Prostate gland (tissue), 2 donors: ENCODE measurements at places on chromosomes 3 and 15. TPM values are rescaled to one million over a fixed set of nuclear protein-coding genes. Genes with fewer than 3 reads are reported as not detected.

GPR160 gene
- total RNA-seq: 88.9 TPM

DNA sequence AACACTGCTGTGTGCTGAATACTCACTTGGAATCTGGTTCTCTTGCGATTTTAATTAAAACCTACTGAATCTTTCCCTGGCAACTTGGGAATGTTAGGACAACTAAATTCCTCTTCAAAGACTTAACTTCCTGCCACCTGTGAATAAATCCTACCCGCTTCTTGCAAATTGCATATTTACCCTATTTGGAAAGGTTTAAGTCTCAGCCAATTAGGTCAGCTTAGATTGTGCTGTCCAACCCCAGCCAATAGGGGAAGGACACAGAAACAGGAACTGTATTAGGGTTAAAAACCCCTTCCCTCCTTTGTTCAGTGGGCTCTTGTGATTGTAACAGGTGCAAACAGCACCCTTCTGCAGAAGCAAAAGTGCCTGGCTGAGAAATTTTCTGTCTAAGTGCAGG, 38.6 kb upstream of the FSTL1 start:
- DNase-seq: no peak

AMT gene
- 8.9 TPM for total RNA-seq

DNA sequence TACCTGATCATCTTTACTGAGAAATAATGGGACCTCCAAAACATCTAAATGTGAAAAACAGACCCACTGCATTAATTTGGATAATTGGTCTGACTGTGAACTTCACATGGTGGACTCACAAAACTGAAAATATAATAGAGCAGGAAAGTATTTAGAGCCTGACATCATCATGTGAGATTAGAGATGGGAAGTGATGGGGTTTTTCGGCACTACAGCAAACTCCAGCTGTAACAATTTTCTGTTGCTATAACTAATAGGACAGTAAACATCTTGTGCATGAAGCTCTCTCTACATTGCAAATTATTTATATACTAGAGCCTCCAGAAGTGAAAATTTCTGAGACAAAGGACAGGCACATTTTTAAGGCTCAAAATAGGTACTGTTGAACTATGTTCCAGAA, 32.2 kb downstream of the VEPH1 start:
- no peak for DNase-seq

GRCh38 chr3:12286504-12286903, 2.4 kb upstream of the PPARG start:
- no peak for DNase-seq

SUCNR1 gene
- total RNA-seq: not detected

CRABP1 gene
- total RNA-seq: not detected

SNTN gene
- not detected for total RNA-seq

LHFPL4 gene
- 0.28 TPM for total RNA-seq

HIGD2B gene
- total RNA-seq: 0.51 TPM

DNA sequence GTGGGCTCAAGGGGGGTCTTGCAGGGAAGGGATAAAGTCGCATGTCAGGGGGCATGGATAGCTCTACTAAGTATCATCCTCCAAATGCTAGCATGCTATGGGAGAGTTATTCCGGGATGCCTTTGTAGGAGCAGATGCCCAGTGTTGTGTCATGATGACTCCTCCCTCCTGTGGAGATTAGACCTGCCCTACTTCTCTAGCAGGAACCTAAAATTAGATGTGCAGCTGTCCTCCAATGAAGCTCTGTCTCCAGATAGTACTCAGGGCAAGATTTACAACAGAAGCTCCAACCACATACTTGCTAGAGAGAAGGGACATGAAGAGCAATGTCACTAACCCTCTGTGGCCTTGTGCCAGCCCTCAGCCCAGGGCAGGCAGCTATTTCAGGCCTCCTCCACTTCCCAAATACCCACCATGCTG, 82.5 kb downstream of the AGBL1 start:
- no peak for DNase-seq

GRCh38 chr3:32257042-32257441, 18.6 kb downstream of the CMTM8 start:
- no peak for DNase-seq

MESP2 gene
- total RNA-seq: 1.4 TPM

DNA sequence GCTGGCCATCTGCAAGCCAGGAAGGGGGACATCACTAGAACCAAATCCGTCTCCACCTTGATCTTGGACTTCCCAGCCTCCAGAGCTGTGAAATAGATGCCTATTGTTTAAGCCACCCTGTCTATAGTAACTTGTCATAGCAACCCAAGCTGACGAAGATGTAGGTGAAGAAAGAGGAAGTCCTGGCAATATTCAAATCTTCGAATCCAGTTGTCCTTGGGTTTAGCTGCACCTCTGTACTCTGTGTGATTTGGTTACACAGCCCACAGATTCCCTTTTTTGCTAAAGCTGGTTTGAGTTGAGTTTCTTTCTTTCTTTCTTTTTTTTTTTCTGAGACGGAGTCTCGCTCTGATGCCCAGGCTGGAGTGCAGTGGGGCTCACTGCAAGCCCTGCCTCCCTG, 68.0 kb upstream of the XCR1 start:
- DNase-seq: no peak

DNA sequence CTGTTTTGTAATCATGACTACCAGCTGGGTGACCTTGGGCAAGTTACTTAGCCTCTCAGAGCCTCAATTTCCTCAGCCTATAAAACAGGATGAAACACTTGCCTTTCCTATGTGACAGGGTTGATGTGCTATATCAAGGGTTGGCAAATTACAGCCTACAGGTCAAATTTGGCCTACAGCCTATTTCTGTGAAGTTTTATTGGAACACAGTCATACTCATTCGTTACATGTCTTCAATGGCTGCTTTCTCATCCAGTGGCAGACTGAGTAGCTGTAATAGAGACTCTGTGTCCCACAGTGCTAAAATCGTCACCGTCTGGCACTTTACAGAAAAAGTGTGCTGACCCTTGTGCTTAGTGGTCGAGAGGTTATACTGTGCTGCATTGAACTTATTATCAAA, 16.6 kb downstream of the ABHD6 start:
- peak; percentile 32 for DNase-seq

- no peak for DNase-seq
Observed at GRCh38 chr15:60584355-60584998, 105.5 kb upstream of the ICE2 start.

DNA sequence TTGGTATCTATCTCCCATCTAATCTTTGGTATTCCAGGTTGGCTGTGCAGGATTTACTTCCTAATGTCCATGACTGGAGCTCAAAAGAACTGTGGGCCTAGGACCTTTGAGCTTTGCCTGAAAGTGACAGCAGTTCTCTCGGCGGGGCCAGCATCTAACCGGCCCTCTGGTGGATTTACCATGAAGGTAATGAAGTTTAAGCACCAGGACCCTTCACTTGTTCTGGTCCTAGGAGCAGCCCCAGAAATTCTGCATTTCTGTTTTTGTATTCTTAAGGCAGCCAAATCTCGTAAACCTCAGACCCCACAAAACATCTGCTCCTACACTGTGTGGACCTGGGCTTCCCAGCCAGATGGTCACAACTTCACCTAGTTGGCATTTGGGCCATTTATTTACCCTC, 13.0 kb downstream of the CALML4 start:
- no peak for DNase-seq

GRCh38 chr3:99365979-99366378, 272.4 kb upstream of the COL8A1 start:
- no peak for DNase-seq

DNA sequence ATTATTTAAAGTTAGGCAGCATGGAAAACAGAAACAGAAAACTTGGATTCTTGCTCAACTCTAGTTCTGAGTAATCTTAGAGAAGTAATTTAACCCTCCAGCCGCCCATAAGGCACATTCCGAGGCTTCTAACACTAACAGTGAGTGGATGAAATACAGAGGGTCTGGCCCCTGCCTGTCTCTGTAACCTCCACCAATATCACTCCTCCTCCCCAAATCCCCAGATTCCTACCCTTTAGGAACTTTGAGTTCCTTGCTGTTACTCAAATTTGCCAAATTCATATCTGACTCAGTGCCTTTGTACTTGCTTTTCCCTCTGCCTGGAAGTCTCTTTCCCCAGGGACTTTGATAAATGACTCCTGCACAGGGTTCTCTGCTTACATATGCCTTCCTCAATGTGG, 112.5 kb upstream of the TGFBR2 start:
- DNase-seq: no peak

DNA sequence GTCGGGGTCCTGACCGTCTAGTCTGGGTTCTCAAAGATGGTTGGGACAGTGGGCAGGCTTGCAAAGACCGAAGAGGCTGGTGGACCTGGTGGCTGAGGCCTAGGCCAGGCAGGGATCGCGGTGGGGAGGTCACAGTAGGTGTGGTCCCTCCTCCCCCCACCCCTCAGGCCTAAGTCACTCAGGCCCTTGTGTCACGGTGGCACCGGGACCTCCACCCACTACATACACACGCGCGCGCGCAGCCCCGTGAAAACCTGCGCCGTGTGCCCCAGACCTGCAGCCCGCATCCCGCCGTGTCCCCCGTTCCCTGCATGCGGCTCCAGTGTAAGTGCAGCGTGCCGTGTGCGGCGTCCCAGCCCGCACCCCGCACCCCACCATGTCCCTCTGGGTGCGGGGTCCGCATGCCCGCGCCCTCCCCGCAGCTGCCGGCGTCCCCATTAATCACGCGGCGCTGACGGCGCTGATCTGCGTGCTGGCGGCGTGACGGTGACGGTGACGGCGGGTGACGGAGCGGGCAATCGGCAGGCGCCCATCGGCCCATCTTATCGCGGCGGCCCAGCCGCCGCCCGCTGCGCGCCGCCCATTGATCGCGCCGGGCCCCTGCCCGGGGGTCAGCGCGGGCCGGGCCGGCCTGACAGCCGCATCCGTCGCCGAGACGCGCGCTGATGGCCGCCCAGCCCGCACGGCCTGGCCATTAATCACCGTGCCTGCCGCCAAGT, 24.4 kb downstream of the SEC61A1 start:
- no peak for DNase-seq

DNA sequence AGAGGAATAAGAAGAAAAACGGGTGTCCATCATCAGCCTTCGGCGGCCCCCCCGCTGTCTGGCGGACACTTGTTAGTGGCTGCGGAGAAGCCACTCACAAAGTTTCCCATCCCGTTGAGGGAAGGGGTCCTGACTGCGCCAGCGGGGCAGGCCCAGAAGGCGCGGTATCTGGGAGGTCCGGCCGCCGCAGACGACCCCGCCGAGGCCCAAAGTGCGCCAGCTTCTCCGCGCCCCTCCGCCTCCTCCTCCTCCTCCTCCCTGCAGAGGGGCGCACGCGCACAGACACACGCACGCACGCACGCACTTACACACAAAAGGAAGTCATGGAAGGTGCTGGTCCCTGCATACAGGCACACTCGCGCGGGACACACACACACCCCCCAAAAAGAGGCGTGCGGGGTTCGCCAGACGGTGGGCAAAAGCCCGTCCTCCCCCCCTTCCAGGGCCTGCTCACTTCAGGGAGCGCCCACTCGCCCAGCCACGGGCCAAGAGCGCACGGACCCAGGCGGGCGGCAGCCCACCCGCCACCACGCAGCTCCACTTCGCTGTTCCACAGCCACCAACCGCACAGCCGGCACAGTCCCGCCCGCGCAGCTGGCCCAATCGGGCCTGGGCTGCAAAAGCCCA, 18.0 kb downstream of the ZNF148 start:
- DNase-seq: peak; percentile 53

GOLGA6B gene
- not detected for total RNA-seq

GRCh38 chr15:100786139-100786531, 93.5 kb upstream of the ALDH1A3 start:
- DNase-seq: no peak

- DNase-seq: peak; percentile 33
Observed at GRCh38 chr3:178385280-178385952, 150.8 kb upstream of the KCNMB2 start.

CEP63 gene
- total RNA-seq: 35.2 TPM

CFAP100 gene
- total RNA-seq: not detected

FILIP1L gene
- 9.5 TPM for total RNA-seq

- no peak for DNase-seq
Observed at GRCh38 chr3:158773166-158773565, 28.7 kb upstream of the MFSD1 start.

SLC28A2 gene
- total RNA-seq: 0.51 TPM

RAMAC gene
- total RNA-seq: 24.1 TPM
